ENCODE measurements at places on chromosomes 6 and 20. TPM values are rescaled to one million over a fixed set of nuclear protein-coding genes. Genes with fewer than 3 reads are reported as not detected.

DNA sequence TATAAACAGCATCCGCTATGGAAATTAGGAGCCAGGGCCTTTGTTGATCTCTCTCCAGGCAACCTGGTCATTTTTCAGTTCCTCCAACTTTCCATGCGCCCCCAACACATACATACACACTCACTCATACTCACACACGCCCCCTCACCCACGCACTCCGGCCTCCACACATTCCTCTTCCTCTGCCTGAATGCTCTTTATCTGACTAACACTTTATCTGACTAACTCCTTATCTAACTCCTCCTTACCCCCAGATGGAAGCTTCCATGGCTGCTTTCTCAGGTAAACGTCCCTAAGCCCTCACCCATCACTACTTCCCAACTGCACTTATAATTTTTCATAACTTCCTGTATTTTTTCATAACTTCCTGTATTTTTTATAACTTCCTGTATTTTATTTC lies 17.4 kb downstream of the CASS4 start:
- DNase-seq = no peak

CDH26 gene
- 1.7 TPM for total RNA-seq

GRCh38 chr6:157527471-157527907 lies 146.5 kb downstream of the ZDHHC14 start:
- DNase-seq = no peak

GRCh38 chr6:69232911-69233448 lies 563.8 kb downstream of the LMBRD1 start:
- peak; percentile 86 for DNase-seq

DNA sequence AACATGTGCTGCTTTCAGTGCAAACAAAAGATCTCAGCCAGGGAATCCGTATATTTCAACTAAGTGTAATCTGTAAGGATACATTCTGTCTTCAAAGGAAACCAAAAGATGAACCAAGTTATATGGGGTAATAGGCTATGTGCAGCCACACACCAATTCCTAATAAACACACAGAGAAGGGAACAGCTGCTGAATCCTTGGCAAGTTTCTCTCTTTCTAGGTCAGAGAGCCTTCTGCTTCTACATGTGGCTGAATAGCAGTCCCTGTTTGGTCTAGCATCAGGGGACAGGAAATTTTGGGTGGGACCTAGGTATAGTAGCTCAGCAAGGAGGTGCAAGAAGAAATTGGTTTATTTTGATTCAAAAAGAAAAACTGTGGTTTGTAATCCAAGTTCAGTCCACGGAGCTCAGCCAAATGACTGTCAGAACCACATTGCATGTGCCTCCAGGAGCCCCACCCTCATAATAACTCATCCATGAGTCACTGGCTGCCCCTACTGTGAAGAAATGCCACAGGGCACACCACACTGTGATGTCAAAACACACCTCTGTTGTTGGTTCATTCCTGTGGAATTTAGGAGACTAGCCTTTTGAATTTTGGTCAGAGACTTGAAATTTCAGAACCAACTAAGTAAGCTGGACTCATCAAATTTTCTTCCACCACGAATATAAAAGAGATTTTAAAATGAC lies 21.1 kb downstream of the SPTLC3 start:
- DNase-seq = peak; percentile 43

GRCh38 chr6:166556863-166557322 lies 29.6 kb downstream of the RAMACL start:
- DNase-seq = no peak

- no peak for DNase-seq
Observed at GRCh38 chr20:19285436-19285835, 73.0 kb downstream of the SLC24A3 start.

DNA sequence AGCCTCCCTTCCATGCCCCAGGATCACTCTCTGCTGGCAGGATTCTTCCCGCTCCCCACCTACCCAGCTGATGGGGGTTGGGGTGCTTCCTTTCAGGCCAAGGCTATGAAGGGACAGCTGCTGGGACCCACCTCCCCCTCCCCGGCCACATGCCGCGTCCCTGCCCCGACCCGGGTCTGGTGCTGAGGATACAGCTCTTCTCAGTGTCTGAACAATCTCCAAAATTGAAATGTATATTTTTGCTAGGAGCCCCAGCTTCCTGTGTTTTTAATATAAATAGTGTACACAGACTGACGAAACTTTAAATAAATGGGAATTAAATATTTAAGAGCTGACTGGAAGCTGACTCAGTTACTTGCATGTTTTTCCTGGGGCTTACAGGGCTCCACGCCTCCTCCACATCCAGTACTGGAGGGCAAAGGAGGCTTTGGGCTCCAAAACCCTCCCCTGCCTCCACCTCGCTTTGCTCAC lies 24.3 kb upstream of the FANCE start:
- DNase-seq = no peak

GRCh38 chr20:49901588-49901987 lies 13.7 kb downstream of the SPATA2 start:
- no peak for DNase-seq

GRCh38 chr20:55934146-55934545 lies 71.2 kb downstream of the CBLN4 start:
- DNase-seq = no peak

CLIC5 gene
- total RNA-seq = not detected
